Activated naive CD4-positive, alpha-beta T cell treated with anti-CD3 and anti-CD28 coated beads for 36 hours (primary cell): ENCODE measurements at places on chromosomes 4 and X.

- DNase-seq = no peak
Measured at GRCh38 chr4:18034099-18034498, 12.5 kb upstream of the LCORL start.

- no peak for DNase-seq
Measured at GRCh38 chr4:69196209-69196965, 18.2 kb downstream of the UGT2B11 start.

DNA sequence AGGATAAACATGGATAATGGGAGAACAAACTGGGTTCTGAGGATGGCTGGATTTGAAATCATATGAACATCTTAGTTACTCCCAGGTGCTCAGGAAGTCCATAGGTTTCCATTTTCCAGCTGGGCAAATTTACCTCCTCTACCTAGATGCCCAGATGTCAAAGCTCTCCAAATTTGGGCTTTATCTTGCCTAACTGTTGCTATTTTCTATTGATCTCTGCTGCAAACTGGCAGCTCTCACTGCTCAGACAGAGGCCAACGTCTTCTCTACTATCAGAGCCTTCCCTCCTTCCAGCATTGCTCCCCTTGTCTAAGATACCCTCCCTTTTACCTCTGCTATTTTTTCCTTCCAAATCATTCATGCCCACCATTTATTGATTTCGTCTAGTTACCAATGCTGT, 62.1 kb downstream of the LDB2 start:
- no peak for DNase-seq

DNA sequence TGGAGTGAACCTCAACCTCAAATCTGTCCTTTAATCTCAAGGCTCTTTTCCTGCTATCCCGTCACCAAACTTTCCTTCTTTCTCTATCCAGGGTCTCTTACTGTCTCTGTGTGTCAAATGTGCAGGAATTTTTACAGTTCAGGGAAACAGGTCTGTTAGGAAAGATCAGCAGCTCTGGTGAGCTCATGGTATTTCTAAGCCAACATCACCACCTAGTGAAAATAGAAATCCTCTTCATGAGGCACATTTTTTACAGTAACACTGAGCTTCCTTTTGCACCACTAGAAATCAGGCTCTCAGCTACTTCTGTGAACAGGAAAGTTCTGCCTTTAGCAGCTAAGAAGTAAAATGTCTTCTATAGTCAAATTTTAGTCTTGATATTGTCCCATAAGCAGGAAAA, 39.6 kb downstream of the NUDT11 start:
- no peak for DNase-seq

DNA sequence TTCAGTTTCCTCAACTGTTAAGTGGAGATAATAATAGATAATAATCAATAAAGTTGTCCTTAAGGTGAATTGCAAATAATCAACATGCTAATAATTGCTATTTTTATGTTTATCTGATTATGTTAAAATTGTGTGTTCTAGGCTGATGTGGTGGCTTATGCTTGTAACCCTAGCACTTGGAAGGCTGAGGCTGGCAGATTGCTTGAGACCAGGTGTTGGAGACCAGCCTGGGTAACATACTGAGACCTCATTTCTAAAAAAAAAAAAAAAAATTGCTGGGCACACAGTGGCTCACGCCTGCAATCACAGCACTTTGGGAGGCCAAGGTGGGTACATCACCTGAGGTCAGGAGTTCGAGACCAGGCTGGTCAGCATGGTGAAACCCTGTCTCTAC, 175.2 kb downstream of the GC start:
- DNase-seq = no peak

- no peak for DNase-seq
Measured at GRCh38 chr4:147370881-147371280, 110.0 kb upstream of the EDNRA start.

DNA sequence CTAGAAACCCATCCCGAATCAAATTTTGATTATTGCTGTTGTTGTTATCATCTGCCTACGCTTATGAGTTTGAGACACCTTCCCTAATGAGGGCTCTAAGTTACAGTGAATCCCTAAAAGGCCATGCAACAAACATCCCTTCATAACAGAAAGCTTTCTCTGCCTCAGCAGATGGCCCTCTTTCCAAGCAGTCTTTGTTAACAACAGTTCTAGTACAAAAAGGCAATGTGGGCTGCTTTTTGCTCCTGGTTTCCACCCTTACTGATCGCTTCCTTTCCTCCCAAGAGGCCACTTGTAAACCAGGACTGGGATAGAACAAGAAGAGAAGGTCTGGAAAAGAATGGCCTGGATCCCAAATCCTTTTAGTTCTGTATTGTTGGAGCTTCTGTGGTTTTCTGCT, 24.2 kb downstream of the GPC4 start:
- no peak for DNase-seq

GRCh38 chr4:184409911-184410692, 64.2 kb downstream of the IRF2 start:
- DNase-seq = peak; percentile 62

DNA sequence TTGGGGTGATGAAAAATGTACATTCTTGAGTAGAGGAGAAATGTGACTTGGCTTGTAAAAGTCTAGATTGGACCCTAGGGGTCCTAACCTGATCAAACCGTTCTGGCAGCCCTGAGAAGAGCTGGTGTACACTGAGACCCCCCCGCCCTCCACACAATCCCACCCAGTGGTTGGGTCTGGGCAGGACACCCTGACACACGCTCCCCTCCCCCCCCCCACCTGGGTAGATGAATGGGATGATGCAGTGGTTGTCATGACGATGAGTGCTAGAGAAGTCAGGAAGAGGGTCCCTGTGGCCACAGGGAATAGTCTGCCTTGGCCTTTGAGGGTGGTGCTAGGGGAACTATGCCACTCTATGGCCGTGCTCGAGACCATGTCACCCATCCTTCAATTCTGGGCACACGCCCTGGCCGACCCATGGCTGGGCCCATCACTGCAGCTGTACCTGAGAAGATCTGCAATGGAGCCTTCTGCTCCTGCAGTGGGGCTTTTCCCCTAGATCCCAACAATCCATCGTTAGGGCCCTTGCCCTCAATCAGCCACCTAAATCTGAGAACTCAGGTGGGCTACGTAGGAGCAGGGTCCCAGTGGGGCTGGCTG, 4.4 kb downstream of the CDK16 start:
- DNase-seq = no peak

GRCh38 chrX:152307936-152308335, 143.2 kb downstream of the GABRA3 start:
- DNase-seq = no peak

DNA sequence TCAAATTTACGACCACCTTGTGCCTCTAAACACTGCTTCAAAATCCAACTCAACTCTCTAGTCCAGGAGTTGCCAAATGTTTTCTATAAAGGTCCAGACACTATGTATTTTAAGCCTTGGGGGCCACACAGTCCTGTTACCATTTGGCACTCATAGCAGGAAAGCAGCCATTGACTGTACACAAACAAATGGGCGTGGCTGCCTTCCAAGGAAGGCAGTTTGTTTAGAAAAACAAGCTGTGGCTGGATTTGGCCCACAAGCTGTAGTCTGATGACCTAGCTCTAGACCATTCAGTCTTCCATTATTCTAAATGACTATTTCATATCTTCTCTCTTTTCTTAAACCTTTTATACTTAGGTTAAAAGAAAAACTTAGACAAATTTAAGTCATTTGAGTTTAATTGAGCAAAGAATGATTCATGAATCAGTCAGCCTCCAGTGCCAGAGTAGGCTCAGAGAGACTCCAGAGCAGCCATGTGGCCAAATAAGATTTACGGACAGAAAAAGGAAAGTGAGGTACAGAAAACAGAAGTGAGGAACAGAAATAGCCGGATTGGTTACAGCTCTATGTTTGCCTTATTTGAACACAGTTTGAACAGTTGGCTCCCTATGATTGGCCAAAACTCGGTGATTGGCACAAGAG, 825.8 kb upstream of the LCORL start:
- DNase-seq = no peak

GRCh38 chr4:73744203-73744602, 3.8 kb downstream of the CXCL8 start:
- no peak for DNase-seq

DNA sequence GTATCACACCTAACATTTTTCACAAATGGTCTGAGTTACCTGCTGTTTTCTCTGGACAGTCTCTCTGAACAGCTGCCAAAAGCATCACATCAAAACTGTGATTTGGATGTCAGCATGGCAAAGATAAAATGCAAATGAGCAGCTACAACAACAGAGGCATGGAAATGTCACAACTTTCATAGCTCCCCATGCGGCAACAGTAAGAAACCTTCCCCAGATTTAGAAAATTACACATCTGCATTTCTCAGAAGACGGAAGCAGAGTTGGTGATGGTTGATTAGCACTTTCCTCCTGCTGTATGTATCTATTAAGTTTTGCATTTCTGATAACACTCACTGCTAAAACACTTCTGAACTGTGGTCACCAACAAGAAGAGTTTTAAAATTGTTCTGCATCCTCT, 9.7 kb downstream of the PRKG2 start:
- no peak for DNase-seq

DNA sequence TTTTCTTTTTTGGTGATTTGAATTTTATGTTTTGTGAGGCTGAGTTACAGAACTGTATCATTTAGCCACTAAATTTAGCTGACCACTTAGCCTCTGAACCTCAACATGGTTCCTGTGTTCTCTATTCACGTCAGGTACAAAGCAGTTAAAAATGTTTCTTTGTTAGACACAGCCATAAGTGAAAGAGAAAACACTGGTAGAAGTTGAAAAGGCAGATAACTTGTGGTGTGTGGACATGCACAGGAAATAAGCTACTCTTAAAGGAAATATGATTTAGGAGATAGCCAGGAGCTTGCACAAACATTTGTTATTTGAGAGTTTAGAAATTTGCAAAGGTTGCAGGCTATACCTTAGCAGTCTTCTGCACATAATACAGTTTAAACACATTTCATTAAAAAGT, 171.0 kb upstream of the RPS6KA3 start:
- DNase-seq = no peak

GRCh38 chr4:113603911-113604310, 157.6 kb downstream of the CAMK2D start:
- no peak for DNase-seq

GRCh38 chr4:165410214-165410613, 31.4 kb downstream of the CPE start:
- no peak for DNase-seq

DNA sequence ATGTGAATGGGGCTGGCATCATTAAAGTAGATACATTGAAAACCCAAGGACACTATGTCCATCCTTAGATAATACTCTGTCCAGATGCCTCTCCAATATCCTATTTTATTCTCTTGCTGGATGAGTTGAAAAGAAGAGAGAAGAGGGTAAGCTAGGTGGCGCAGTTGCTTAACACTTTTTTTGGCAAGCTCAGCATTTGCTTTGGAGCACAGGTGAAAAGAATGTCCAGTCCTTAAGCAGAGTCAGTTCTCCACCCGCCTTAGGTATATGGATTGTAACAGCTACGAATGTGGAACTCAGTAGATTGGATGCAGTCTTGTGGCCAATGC, 208.4 kb downstream of the NWD2 start:
- peak; percentile 80 for DNase-seq

GRCh38 chrX:151975736-151976275, 1.3 kb upstream of the GABRE start:
- no peak for DNase-seq

GRCh38 chr4:27016551-27016950, 155.9 kb downstream of the STIM2 start:
- DNase-seq = no peak

DNA sequence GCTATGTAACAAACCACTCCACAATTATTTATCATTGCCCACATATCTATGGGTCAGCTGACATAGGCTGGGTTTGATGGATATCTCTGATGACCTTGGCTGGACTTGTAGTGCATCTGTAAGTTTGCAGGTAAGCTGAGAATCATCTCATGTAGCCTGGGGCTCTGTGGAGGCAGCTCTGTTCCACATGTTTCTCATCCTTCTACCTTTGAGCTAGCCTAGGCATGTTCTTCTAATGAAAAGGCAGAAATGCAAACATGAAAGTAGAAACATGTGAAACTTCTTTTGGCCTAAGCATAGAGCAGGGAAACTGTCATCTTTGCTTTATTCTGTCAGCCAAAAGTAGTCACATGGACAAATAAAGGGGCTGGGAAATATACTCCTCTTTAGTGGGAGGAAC, 18.2 kb downstream of the MRPL1 start:
- DNase-seq = no peak

DNA sequence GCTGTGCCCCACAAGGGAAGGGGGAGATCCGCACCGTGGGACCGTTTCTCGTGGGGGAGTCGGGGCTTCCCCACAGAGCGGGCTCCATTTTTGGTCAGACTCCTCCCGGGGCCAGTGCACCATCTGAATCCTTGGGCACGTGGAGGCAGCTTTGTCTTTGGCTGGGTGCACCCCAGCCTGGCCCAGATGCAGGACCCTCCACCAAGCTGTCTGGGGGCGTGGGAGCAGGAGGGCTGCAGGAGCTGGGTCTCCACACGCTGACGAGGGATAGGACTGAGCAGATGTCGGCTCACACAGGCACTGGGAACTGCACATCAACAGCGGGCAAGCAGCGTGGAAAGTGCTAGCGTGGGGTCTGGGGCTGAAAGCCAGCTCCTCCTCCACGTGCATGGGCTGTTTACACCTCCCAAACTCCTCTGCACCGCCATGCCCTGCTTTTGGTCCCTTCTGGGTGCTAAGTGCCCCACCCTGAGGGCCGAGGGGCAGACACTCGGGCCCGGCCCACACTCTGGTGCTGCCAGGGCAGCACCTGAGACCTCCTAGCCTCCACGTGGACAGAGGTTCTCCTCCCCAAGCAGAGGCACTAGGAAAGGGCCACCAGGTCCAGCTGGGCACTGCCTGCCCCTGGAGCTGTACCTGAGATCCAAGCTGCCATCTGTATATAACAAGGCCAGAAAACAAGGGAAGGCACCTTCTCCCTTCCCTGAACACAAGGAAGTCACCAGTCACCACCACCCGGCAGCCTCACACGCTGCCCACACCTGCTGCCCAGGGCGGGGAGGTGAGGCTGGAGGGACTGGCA, 13.8 kb downstream of the DGKQ start:
- DNase-seq = peak; percentile 3

DNA sequence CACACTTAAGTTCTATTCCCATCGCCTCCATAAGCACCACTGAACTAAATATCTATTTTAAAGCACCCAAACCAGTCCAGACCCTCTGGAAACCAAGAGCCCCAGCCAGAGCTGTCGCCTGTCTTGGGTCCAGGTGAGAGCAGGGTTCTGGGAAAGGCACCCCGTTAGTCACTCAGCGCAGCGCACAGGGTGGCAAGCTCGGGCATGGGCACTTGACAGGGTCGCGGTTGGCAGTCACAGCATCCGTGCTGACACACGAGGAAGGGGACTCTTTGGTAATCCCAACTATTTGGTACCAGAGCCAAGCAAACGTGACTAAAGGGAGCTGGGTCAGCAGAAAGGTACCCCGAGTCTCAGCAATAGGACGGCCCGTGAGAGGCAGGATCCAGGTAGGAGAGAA, 24.3 kb upstream of the ETNPPL start:
- no peak for DNase-seq

- no peak for DNase-seq
Measured at GRCh38 chr4:48450740-48451139, 32.4 kb upstream of the SLC10A4 start.

GRCh38 chr4:106421441-106422296, 53.1 kb upstream of the GIMD1 start:
- DNase-seq = no peak
